Neural progenitor cell (in vitro differentiated cells): ENCODE measurements at places on chromosomes 7 and 10. TPM values are rescaled to one million over a fixed set of nuclear protein-coding genes. Genes with fewer than 3 reads are reported as not detected.

- DNase-seq, result no peak
Observed at GRCh38 chr10:96690755-96691730, 29.3 kb downstream of the PIK3AP1 start.

GRCh38 chr10:96642973-96643372, 56.2 kb upstream of the TM9SF3 start:
- peak; percentile 75 for DNase-seq

Gene EIF5AL1
- total RNA-seq, result 0.24 and 0.31 TPM in 2 replicates

Gene NAPEPLD
- 13.3 and 14.6 TPM in 2 replicates for total RNA-seq

GRCh38 chr10:113357681-113358300, 195.1 kb upstream of the HABP2 start:
- peak; percentile 42 for DNase-seq

- no peak for DNase-seq
Observed at GRCh38 chr10:47350671-47351640, 2.8 kb downstream of the RBP3 start.

- no peak for DNase-seq
Observed at GRCh38 chr7:40310258-40310657, 175.5 kb downstream of the SUGCT start.

Gene LUC7L2
- total RNA-seq, result 77.5 and 111 TPM in 2 replicates

DNA sequence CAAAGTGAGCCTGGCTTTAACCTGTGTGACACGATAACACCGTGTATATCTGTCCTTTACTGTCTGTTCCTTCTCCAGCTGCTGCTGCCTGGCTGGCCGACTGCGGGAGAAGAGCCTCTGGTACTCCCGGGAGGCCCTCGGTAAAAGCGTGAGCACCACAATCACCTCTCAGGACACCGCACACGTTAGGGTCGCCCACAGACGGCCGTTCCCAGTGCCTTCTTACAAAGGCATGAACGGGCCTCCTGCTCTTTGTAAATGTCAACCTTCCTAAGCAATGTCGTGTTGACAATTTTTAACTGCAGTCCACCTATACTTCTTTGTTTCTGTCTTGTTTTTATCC, 177.6 kb downstream of the DIP2C start:
- no peak for DNase-seq

Gene ARHGEF35
- 0.97 and 2.1 TPM in 2 replicates for total RNA-seq

Gene PURB
- 18.5 and 26.5 TPM in 2 replicates for total RNA-seq

Gene RNLS
- 9.1 and 11.9 TPM in 2 replicates for total RNA-seq

GRCh38 chr10:24415455-24416125, 206.7 kb downstream of the KIAA1217 start:
- DNase-seq, result peak; percentile 32
